ENCODE measurements at places on chromosomes 2 and 18.

GRCh38 chr2:74146929-74147726, 584 bp downstream of the BOLA3 start:
- DNase-seq: peak; percentile 48

- DNase-seq: no peak
These were observed 107.9 kb upstream of the CYP26B1 start for GRCh38 chr2:72255540-72255939.

- DNase-seq: no peak
These were observed 241.4 kb upstream of the CXCR4 start for GRCh38 chr2:136359121-136359965.

DNA sequence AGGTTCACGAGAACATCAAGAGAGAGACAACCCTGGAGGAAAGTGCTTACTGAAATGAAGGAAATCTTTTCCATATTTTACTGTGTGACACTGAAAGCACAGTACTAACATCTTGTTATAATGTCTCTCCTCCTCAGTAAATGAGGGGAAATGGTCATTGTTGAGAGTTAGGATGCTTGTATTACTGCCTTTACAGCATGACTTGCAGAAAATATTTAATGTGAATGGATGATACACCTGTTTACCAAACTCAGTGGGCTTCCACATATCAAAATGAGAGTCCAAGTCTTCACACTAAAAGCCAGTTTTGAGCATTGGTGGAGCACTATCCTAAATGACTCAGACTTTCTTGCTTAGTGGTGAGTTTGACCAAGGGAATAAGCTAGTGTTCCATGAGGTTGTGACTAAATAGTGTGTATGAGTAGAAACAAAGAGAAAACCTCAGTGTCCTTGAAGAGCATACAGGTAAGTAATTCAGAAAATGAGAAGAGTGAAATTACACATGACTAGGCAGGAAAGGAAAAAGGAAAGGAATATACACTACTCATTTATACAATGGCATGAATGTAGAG, 930.7 kb upstream of the CELF4 start:
- DNase-seq: no peak

DNA sequence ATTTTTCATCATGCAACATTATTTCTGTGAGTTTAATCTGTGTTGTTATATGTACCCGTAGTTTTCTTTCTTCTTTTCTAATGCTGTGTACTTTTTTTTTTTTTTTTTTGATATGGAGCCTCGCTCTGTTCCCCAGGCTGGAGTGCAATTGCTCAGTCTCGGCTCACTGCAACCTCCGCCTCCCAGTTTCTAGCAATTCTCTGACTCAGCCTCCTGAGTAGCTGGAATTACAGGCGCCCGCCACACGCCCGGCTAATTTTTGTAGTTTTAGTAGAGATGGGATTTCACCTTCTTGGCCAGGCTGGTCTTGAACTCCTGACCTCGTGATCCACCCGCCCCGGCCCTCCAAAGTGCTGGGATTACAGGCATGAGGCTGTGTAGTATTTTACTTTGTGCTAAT, 155.4 kb downstream of the GALR1 start:
- no peak for DNase-seq
